H4 (cell line): ENCODE measurements at places on chromosomes 13 and 19. TPM values are rescaled to one million over a fixed set of nuclear protein-coding genes. Genes with fewer than 3 reads are reported as not detected.

GRCh38 chr13:99642006-99642405 lies 140.7 kb downstream of the TM9SF2 start:
- DNase-seq, result no peak

The SLC17A7 gene
- total RNA-seq, result 0.25 and 0.45 TPM in 2 replicates

DNA sequence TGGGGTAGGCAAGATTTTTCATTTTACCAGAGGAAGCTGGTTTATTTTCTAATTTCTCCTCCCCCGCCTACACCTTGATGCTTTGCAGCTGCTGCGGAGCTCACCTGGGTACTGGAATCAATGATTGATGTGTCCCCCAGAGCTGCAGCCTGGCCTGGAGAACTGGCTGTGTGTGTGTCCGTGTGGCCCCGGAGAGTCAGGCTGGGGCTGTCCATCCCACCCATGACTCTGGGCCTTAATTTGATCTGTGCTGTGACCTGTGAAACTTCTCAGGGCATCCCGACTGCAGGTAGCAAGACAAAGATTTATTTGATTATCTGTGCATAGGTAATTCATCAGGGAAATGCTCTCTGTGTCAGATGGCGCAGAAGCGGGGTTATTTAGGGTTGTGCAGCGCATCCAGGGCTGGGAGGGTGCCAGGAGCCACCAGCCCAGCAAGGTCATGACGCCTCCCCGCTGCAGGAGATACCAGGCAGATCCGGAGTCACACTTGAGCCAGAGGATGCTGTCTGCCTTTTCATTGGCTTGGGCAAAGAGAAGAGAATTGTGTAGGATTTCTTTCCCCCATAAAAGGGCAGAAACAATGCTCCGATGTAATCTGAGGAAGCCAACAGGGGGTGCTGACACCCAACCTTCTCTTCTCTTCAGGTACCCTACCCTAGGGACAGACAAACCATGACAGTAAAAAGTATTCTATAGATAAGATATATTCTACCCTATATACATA lies 346.6 kb downstream of the TSHZ3 start:
- no peak for DNase-seq

DNA sequence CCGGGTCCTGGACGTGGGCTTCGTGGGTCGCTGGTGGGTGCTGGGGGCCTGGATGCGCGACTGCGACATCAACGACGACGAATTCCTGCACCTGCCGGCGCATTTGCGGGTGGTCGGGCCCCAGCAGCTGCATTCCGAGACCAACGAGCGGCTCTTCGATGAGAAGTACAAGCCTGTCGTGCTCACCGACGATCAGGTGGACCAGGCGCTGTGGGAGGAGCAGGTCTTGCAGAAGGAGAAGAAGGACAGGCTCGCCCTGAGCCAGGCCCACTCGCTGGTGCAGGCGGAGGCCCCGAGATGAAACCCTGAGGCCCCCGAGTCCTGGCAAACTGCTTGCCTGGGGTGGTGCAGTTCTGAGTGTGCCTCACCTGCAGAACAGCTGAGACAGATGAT lies 787 bp downstream of the TIMM29 start:
- no peak for DNase-seq

The RB1 gene
- 16.3 and 20.4 TPM in 2 replicates for total RNA-seq

DNA sequence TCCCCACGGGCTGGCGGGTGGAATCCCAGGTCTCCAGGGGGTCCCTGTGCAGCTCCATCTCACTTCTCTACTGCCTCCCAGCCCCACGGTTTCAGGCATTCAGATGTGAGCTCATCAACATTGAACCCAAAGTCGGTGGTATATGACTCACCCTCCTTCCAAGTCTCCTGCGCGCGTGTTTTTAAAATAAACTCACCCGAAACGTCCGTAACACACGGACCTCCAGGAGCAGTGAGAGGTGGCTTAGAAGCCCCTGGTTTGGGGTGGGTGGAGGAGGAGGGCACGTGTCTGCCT lies 14.0 kb upstream of the CRTC1 start:
- no peak for DNase-seq
